ENCODE measurements at places on chromosomes 4 and X.

GRCh38 chrX:26557691-26558321 lies 341.8 kb downstream of the MAGEB5 start:
- no peak for DNase-seq

GRCh38 chr4:98996765-98997068 lies 1.2 kb downstream of the METAP1 start:
- DNase-seq = no peak

DNA sequence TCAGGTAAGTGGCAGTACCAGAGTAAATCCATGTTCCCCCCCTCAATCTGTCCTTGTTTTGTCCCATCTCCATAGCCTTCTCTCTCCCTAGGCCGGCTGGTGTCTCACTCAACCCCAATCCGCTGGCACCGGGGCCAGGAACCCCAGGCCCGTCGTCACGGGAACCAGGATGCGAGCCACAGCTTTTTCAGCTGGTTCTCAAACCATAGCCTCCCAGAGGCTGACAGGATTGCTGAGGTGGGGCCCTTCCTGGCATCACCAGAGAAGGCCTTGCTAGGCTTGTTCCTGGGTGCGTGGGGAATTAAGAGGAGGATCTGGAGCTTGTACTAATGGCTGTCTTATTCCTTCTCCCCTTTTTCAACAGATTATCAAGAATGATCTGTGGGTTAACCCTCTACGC lies 2.7 kb downstream of the TSPYL2 start:
- no peak for DNase-seq

GRCh38 chrX:29911673-29912072 lies 303.7 kb upstream of the MAGEB2 start:
- DNase-seq = no peak

- DNase-seq = no peak
Observed at GRCh38 chrX:116667346-116668134, 204.8 kb upstream of the CT83 start.

- no peak for DNase-seq
Observed at GRCh38 chr4:135256111-135256510, 1054.5 kb upstream of the PABPC4L start.

GRCh38 chrX:11129534-11130105 lies 18.5 kb downstream of the HCCS start:
- DNase-seq = no peak

- peak; percentile 44 for DNase-seq
Observed at GRCh38 chrX:107716816-107717700, 58.5 kb downstream of the TSC22D3 start.

DNA sequence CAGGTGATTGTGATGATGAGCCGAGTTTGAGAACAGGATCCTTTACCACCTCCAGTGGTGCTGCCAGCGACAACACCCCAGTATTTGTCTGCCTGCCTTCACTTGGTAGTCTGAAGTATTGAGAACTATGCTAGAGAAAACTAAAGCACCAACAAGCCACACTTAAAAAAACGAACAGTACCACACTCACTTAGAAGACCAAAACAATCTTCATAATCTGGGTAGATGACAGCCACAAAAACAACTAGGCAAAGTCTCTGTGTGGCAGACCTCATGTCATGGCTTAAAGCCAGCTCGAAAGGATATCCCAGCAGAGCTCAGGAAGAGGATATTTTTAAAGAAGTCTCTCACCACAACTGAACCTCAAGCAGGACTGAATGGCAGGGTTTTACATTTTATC lies 236.0 kb downstream of the GPC3 start:
- no peak for DNase-seq

GRCh38 chrX:119574394-119575266 lies at the start of gene UBE2A:
Gene UBE2A, plus strand, starts transcription at chrX:119574563. Its CDS starts 149 bp downstream, at chrX:119574712.
- DNase-seq = peak; percentile 79

DNA sequence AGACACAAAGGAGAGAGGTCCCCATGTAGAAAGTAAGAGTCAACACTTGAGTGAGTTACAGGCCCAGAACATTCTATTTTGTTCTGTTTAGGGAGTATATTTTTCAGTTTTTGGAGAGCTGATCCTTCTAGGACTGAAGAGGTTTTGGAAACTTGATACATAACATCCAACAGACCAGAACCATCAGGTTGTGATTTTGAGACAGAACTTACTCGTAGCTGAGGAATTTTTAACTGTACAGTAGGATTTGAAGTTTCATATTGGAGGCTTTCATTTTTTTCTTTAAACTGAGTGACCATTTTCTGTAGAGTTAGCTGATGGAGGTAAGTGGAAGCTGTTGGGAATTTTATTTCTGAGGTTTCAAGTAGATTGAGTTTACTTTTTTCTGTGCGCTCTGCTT lies 73.3 kb downstream of the NCAPG start:
- no peak for DNase-seq

GRCh38 chr4:3226467-3226866 lies 22.5 kb upstream of the MSANTD1 start:
- DNase-seq = no peak

DNA sequence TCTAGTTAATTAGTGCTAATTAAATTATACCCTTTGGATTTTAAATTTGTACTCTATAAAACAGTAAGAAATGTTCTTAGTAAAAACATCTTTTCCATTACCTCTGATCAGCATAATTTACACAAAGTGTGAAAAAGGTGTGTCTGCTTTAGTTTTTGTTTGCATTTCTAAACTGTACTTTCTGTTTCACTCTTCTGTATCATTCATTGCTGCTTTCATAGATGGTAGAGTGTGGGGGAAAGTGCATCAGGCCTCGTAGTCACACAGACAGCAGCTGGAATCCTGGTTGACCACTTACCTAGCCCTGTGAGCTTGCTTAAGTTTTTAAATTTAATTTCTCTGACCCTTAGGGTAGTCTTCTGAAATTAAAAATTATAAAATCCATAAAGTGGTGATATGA lies 275.4 kb upstream of the PITX2 start:
- DNase-seq = no peak

- DNase-seq = no peak
Observed at GRCh38 chr4:6894528-6895498, 14.8 kb upstream of the TBC1D14 start.

DNA sequence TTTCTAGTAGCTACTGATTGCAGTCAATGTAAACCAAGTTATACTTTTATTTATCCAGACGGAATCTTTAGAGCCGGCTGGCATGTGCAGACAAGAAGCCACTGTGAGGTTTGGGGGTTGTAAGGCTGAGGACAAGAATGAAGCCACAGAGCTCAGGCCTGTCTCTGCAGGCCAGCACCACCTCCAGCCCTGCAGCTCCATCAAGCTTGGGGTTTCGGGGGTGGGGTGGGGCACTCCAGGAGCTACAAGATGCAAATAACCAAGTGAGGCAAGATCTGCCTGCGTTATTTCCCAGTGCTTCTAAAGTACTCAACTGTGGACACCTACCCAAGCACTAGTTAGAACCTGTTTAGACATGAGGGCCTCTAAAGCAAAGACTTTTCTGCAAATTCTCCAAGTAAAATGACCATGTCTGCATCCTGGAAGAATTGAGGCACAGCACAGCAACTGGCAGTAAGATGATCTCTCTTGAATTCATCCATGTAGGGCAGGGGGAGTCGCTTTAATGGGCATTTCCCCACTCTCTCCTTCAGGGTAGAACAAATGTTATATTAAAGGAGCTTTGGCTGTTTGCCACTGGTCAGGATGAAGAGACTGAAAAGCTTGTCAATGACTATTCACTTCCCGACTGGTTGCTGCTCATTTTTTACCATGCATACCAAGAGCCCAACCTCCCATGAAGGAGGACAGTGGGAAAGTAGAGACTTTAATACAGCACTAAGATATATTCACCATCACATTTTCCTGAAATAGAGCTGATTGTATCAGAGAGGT lies 222.5 kb downstream of the MGST2 start:
- DNase-seq = no peak

DNA sequence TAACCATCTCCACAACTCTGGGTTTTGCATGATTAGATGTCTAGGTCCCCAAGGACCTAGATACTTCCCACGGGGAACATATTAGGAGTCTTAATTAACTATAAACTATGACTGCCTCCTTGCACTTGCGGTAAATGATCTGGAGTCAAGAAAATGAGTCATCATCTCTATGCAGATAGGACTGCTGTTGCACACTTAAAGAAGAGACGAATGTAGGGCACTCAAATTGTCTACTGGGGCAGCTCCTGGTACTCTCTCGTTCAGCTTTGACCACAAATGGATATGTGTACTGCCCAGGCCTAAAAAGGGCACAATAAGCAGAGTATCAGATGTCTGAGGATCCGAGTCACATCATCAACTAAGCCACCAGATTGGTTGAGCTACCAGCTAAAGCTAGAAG lies 1783.4 kb upstream of the AGA start:
- peak; percentile 13 for DNase-seq

- no peak for DNase-seq
Observed at GRCh38 chr4:22339491-22339890, 176.4 kb downstream of the ADGRA3 start.

GRCh38 chr4:93029769-93030168 lies 726.0 kb downstream of the GRID2 start:
- DNase-seq = no peak

All from urothelium cell line (cell line).